K562 (cell line): ENCODE measurements at places on chromosomes 1 and 21. TPM values are rescaled to one million over a fixed set of nuclear protein-coding genes. Genes with fewer than 3 reads are reported as not detected.

DNA sequence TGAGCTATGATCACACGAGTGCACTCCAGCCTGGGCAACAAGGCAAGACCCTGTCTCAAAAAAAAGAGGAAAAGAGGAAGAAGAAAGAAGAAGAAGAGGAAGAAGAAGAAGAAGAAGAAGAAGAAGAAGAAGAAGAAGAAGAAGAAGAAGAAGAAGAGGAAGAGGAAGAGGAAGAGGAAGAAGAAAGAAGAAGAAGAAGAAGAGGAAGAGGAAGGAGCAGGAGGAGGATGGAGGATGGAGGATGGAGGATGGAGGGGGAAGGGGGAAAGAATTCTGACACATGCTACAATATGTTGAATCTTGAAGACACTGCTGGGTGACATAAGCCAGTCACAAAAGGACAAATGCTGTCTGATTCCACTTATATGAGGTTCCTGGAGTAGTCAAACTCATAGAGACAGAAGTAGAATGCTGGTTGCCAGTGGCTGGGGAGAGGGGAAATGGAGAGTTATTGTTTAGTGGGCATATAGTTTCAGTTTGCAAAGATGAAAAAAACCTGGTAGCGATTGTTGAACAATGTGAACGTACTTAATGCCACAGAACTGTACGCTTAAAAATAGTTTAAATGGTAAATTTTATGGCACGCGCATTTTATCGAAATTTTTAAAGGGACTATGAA lies 47.3 kb upstream of the COA6 start:
- no peak for DNase-seq

- peak; percentile 58 for DNase-seq
These were observed 17.5 kb upstream of the ETV3 start for GRCh38 chr1:157155658-157156057.

GRCh38 chr1:157505481-157506272 lies 46.6 kb downstream of the FCRL5 start:
- DNase-seq, result peak; percentile 41

- DNase-seq, result no peak
These were observed 79.1 kb downstream of the POFUT2 start for GRCh38 chr21:45208627-45208951.

GRCh38 chr1:94004924-94005323 lies 95.7 kb upstream of the GCLM start:
- DNase-seq, result no peak

FMOD gene
- total RNA-seq, result 0.13 and 0.20 TPM in 2 replicates
